ENCODE measurements at places on chromosomes 16 and 17.

- DNase-seq: peak; percentile 85
Measured at GRCh38 chr16:57624044-57624688, 4.3 kb upstream of the ADGRG1 start.

DNA sequence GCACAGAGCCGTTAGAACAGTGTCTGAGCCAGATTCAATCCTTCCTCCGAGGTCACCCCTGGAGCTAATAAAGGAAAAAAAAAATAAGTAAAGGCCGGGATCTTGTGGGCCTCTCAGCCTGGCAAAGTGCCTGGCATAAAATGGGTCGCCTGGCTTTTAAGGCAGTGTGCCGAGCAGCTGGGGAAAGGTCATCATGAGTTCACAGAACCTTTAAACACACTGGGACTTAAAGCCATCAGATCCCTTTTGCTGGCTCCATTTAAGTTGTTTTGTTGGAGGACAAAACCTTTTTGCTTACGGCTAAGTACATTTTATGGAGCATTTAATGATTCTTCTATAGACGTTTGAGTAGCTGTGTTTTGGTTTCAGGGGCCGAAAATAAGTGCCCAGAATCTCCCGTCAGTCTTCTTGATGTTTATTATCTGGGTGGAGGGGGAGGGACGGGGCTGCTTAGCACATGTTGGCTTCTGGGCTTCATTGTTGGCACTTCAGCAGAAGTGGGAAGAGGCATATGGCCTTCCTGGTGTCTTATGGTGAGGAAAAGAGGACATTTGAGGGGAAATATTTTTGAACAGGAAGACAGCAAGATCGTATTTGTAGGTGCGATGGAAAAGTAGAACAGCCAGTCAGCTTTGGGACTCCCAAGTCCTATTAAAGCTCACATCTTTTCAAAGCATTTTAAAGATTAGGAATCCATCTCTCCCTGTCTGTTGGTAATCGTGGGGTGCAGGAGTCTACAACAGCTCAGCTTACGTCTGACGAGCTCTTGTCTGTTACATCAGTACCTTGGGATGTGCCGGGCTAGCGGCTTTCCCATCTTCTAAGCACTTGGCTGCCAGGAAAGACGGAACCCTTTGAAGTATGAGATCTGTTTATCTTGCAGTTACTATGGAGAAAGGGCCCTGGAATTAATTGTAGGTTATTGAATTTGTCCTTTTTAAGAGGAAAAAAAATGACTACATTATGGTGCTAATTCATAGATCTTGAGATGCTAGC, 31.1 kb downstream of the RBFOX1 start:
- no peak for DNase-seq

GRCh38 chr17:45868276-45868675, 23.6 kb downstream of the SPPL2C start:
- no peak for DNase-seq

DNA sequence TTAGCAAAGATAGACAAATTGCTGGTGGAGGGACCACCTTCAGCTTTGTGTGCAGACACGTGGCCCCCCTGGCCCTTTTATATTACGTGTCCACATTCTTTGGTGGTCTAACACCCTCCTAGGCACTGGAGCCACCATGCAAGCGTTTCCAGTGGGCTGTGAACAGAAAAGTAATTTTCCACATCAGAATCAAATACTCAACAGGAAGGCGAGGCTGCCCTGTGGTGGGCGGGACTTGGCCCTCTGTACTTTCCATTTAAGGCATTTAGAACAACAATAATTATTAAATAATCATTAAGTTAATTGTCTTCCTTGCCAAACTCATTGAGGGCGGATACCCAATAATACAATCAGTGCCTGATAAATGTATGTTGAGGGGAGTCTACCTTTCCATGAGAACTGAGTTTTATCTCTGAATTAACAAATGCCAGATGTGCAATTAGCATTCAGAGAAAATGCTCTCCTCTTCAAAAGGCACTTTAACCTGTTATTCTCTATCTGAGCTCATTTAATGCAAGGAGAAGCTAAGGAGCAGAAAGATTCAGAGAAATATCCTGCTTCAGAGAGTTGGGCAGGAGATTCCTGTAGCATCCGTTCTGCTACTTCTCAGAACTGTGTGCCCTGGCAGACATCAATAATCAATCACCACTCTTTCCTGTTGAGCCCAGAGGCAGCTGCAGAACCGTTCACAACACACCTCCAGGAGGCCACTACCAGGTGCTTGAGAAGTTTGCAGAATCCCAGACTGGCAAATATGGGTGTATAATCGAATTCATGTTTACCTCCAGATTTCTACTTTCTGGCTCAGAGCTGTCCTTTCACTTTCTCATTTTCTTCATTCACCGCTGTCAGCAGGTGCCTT, 109.4 kb downstream of the CMIP start:
- peak; percentile 26 for DNase-seq

DNA sequence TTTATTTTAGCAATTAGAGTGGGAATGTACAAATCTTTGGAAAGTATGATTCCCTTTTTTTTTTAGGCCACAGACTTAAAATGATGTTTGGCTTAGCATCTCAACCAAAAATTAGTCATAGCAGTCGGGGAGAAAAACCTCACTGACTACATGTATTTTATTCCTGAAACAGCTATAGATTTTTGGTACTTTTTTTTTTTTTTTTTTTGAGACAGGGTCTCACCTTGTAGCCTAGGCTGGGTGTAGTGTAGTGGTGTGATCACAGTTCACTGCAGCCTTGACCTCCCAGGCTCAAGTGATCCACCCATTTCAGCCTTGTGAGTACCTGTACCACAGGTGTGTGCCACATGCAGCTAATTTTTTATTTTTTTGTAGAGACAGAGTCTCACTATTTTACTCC, 23.4 kb downstream of the RNFT1 start:
- DNase-seq: no peak

DNA sequence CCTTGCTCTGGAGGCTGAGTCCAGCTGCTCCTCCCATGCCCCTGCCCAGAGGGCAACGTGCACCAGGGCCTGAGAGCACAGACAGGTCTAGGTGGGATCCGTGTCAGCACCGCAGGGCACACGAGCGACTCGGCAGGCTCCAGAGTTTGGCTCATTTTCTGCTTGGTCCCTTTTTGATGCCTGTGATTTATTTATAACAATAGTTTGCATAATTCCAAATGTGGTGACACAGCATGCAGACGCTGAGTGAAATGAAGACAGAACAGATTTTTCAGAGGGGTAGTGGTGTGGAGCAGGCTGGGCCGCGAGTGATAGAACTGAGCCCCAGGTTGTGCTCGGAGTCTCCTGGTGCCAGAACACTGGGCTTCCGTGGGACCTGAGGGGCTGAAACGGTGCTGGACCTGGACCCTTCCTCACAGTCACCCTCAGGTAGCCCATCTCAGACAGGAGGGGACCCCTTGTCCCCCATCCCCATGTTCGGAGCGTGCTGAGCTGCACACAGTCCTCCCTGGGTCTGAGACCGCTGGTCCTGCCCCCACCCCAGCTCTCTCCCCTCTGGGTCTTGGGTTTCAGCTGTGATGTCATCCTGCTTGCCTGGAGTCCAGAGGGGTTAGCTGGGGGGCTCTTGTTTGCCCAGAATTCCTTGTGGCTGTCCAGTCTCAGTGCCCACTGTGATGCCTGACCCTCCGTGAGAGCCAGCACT, 95.9 kb downstream of the METRNL start:
- no peak for DNase-seq

DNA sequence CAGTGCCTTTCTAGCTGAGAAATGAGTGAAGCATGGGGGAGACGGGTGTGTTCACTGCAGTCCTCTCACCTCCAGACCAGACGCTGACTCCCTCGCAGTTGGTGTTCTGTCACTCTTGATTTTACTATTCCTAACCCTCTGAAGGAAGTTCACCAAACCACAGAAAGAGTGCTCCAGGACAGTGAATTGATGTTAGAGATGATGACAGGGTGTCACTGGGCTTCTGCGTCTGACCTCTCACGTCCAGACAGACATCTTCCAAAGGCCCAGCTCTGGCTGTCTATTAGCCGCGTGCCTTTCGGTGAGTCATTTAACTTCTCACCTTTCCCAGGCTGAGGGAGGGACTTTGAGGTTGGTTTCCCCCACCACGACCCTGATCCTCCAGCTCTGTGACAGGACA, 8.2 kb downstream of the CRAMP1 start:
- DNase-seq: no peak

GRCh38 chr16:61413021-61413420, 623.2 kb downstream of the CDH8 start:
- no peak for DNase-seq

Data from choroid plexus epithelial cell (primary cell).